Activated CD8-positive, alpha-beta memory T cell treated with anti-CD3 and anti-CD28 coated beads for 24 hours (primary cell): ENCODE measurements at places on chromosomes 7 and 10.

DNA sequence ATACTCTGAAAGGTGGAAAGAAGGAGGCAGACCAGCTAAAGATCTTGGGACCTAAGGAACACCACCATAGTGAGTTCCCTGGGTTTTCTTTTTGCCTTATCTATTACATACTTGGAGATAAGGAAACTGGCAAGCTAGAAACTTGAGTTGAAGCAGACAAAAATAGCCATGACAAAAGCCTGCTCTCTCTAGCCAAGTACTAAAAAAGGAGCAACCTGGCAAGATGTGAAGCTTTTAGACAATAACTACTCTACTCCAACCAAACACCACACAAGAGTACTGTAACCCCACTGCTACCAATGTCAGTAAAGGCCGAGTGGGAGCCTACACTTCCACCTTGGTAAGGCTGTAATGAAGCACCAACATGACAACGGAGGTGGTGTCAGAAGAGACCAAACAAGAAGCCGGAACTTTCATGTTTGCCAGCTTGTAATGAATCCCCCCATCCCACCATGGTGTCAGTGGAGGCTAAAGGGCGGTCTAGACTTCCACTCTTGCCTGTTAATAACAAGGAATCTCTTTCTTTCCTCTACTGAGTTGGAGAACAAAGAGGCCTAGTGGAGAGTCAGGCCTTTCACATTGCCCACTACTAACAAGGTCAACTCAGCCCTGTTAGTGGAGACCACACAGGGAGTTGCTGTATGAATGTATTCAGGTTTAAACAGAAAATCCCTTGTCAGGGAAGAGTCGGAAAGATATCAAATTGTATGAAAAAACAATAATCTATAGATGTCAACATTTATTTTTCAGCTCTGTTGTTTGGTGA, 55.8 kb upstream of the DYNC1I1 start:
- no peak for DNase-seq

GRCh38 chr7:21108182-21108581, 319.7 kb upstream of the SP4 start:
- no peak for DNase-seq

GRCh38 chr7:27188386-27189294, 3.6 kb upstream of the HOXA11 start:
- DNase-seq = peak; percentile 69

DNA sequence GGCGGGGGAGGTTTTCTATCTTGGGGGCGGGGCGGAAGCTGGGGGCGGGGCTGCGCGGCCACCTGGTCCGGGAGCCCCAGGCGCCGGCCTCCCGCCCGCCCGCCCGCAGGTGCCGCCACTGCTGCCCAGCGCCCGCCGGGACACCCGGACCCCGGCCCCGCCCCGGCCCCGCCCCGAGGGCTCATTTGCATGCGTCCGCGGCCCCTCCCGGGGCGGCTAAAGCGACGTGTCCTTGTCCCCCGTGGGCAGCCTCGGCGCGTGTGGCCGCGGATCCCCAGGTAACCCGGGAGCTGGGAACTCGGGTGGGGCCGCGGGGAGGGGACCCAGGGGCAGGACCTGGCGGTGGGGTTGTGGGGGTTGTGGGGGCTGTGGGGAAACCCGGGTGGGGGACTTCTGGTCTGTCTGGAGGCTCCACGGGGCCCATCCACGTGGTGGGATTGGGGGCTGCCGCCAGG, at the start of gene BHLHA15:
TSS of gene BHLHA15 (plus strand) at position 219 of the 455 bp plus-strand sequence. CDS start 871 bp downstream, outside the sequence.
- DNase-seq = no peak

- no peak for DNase-seq
Observed at GRCh38 chr7:106021151-106022067, 58.3 kb downstream of the CDHR3 start.

DNA sequence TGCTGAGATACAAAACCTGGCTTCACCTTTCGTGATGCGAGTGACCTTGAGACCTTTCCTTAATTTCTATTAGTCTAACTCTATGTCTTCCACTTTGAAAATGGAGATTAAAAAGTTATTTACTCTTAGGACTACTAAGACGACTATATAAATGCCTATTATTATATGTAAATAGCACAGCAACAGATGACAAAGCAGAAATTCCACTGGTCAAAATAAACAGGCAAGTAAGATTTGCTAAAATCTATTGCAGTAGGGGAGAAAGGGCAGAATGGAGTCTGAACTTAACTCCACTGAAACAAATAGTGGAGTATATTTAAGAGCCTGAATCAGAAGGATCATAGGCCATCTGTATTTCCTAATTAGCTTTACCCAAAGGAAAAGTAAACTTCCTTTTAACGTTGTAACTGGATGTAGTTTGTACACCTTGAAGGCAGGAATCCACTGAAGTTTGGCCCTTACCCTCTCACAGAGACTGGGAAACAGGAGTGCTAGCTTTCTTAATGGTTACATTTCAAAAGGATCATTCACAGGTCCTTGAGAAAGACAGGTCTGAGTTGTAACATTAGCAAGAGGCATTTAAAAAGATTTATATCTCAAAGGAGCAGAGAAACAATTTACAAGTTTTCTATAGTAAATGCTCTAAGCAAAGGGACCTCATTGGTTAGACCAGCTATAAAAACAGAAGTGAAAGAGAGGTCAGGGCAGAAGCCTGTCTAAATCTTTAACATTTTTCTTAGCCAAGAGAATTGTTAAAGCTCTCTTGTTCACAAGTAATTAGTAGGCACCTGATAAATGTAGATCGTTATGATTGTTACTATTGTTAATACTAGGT, 332.5 kb downstream of the ZWINT start:
- no peak for DNase-seq

- no peak for DNase-seq
Observed at GRCh38 chr7:137146552-137147337, 196.8 kb downstream of the PTN start.

- DNase-seq = no peak
Observed at GRCh38 chr7:116710764-116711452, 38.9 kb downstream of the MET start.

GRCh38 chr10:116713846-116714245, 28.5 kb downstream of the HSPA12A start:
- DNase-seq = no peak

- DNase-seq = peak; percentile 87
Observed at GRCh38 chr7:50308532-50309385, 4.2 kb downstream of the IKZF1 start.

- DNase-seq = no peak
Observed at GRCh38 chr7:27685209-27685608, 22.5 kb upstream of the HIBADH start.

GRCh38 chr10:64846700-64847099, 1325.5 kb downstream of the REEP3 start:
- DNase-seq = no peak

DNA sequence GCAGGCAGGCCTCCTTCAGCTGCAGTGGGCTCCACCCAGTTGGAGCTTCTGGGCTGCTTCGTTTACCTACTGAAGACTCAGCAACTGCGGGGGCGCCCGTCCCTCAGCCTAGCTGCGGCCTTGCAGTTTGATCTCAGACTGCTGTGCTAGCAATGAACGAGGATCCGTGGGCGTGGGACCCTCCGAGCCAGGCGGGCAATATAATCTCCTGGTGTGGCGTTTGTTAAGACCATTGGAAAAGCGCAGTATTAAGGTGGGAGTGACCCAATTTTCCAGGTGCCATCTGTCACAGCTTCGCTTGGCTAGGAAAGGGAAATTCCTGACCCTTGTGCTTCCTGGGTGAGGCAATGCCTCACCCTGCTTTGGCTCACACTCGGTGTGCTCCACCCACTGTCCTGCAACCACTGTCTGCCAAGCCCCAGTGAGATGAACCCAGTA, 159.2 kb upstream of the FOXP2 start:
- DNase-seq = no peak

- peak; percentile 72 for DNase-seq
Observed at GRCh38 chr7:130490888-130491804, 739 bp upstream of the MEST start.

DNA sequence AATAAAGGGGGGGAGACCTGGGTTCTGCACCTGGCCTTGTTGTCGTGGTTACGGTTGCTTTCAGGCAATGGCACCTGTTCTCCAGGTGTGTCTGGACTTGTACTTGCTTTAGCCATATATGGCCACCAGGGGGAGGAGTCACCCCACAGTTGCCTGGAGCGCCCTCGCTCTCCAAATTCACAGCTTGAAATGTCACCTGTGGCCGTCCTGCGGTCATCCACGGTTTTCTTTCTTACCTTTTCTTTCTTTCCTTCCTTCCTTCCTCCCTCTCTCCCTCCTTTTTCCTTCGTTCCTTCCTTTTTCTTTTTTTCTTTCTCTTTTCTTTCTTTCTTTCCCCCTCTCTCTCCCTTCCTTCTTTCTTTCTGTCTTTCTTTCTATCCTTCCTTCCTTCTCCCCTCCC, 157.2 kb upstream of the ZNF92 start:
- DNase-seq = peak; percentile 67

GRCh38 chr7:1598286-1598685, 28.5 kb upstream of the PSMG3 start:
- no peak for DNase-seq

- DNase-seq = peak; percentile 59
Observed at GRCh38 chr7:75762350-75762917, 9.6 kb downstream of the CCL26 start.

DNA sequence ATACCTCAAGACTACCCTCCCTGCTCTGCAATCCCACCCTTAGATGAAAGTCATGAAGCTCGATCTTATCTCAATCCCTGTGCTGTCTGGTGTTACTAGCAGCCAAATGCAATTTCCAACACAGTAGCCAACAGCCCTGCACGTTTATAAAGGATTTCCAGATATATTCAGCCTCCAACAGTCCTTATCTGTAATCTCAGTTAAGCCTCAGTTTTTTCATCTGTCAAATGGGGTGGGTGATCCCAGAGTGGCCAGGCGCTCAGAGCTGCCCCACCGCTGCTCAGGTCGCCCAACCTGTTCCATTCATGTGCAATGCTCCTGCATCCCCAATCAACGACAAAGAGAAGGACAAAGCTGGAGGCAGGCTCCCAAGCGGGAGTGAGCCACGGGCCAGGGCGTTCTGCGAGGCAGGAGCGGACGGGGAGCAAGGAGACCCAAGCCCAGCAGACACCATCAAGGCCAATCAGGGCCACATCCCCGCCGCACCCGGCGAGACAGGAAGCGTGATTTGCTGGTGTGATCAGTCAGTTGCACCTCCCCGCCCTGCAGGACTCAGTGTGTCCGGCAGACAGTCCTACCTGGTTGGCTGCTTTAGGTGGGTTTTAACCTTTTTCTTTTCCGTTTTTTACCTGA, 19.7 kb downstream of the PDGFA start:
- DNase-seq = no peak

DNA sequence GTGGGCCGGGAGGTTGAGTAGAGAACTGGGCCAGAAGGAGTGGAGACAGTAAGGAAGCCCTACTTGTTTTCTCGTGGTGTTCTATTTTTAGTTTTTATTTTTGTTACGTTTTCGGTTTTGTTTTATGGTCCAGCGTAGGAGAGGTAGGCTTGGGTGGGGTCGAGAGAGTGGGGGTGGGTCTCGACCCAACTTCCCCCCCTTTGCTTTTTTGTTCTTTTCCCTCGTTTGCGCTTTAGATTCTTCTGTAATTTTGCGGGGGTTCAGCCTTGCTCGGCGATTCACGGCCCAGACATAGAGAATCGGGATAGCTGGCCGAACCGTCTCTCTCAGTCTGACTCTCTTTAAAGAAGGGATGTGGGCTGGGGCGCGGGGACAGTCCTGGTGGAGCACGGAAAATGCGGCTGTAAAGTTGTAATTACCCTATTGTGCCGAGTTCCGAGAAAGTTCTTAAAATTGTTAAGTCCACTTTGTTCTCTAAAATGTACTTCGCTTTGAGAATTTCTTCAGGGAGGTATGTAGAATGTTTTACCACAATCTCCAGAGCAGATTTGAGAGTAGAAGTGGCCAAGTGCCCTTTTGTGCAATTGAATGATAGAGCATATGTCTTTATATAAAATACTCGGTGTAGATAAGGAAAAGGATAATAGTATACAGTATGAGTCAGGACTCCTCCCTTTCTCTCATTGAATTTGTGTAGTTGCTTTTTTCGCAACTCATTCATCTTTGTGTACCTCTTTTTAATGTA, 816 bp downstream of the DMTF1 start:
- DNase-seq = peak; percentile 72

- no peak for DNase-seq
Observed at GRCh38 chr10:102919992-102920739, 2.1 kb downstream of the CNNM2 start.

GRCh38 chr10:103102195-103102594, 90.9 kb downstream of the NT5C2 start:
- DNase-seq = no peak

DNA sequence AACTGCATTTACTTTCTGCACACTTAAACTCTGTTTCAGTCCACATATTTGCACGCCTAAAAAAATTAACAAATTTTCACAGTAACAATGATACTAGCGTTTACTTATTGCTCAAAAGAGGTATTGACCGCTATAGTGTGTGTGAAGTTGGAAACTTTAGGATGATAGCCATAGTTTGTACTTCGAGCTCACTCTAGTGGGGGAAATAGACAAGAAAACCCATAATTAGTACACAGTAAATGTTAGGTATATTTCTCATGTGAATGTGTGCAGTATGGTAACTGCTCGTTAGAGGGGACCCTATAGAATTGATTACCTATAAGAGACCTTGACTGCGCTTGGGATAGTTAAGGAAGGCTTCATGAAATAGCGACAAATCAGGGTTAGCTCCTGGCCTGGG, 238.4 kb downstream of the AUTS2 start:
- no peak for DNase-seq

- no peak for DNase-seq
Observed at GRCh38 chr10:72831696-72832409, 61.7 kb upstream of the OIT3 start.

DNA sequence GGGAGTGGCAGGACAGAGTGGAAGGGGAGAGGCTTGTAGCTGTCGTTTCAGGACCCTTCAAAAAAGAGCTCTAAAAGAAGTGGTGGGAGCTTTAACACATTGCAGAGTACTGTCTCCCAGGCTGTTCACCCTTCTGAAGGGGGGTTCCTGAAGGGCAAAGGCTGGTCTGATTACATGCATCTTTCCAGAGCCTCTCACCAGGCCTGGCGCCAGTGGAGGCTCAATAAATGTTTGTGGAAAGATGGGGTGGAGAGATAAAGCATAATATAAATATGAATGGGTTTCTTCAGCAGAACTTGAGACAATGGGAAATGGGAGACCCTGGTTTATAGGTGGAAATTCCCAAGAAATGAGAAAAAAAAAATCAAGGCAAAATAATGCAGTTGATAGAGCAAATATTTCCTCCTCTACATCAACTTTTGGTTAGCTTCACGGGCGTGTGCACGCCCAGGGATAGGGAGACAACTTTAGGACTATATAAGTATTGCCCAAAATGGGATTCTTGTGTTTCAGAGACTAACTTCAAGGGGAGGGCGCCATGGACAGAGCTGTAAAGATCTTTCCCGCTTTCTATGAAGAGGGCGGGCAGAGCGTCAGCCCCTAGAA, 613 bp upstream of the BUB3 start:
- no peak for DNase-seq
